ENCODE measurements at places on chromosomes 6 and 20.

DNA sequence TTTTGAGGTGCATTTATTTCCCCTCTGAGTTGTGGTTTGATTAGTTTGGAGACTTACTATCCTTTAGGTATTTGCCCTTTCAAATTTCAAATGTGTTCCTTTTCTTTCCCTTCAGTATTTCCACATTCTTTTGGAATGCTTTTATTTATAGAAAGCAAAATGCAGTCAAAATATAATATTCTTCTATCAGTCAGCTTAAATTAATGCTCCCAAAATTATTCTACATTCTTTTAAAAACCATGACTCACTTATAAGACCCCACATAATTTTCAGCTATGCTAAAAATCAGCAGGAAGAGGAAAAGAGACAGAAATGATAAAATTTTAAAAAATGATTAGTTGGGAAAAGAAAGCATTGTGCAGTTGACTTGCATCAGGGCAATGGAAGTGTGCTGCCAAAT lies 180.0 kb upstream of the SMLR1 start:
- DNase-seq: no peak

- no peak for DNase-seq
Measured at GRCh38 chr20:38173237-38174156, 8.4 kb upstream of the TGM2 start.

GRCh38 chr6:161105408-161105807 lies 113.8 kb downstream of the MAP3K4 start:
- no peak for DNase-seq

DNA sequence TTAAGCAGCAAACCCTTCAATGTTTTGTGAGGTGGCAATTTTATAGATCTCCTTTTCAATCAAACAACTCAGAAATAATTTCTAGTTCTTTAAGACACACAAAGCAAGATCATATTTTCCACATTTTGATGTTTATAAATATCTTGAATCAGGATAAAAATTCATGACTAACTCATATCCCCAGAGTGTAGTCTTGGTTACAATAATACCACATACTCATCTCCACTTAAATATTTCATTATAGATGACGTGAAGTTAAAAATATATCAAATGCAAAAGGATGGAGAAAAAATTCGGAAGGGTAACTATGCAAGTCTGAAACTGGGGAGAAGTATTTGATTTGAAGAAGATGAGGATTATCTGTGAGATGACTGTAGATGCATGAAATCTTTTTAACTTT lies 59.8 kb upstream of the HIVEP1 start:
- no peak for DNase-seq

DNA sequence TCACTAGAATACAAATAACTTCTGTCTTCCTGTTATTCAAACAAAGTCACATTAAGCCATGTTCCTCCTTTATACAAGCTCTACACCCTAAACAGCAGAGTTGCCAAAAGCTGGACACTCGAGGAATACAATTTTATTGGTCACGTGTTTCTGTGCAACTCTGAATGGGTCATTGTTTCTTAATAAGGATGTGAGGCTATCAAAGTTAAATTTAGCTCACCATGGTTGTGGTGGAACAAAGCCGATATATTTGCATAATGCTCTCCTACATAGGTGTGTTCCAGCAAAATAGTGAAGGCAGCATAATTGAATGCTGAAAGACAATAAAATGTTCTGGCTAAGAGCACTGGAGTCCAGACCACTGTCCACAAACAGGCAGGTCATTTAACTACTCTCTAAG lies 36.9 kb upstream of the CD2AP start:
- no peak for DNase-seq

DNA sequence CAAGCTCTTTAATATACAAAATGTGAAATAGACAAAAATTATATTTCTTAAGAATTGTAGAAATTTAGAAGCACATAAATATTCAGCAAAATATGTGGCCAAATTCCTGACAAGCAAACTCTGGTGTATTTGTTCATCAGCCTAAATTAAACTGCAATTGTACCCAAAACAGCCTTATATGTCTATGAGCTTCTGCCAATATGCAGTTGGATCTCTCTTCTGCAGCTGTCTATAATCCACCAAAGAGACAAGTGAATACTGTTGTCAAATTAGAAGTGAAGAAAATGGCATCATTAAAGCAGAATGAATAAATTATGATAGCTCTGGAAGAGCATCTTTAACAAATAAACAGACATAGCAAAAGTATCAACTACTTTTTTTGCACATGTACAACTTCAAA lies 755.7 kb downstream of the GRIK2 start:
- DNase-seq: no peak

DNA sequence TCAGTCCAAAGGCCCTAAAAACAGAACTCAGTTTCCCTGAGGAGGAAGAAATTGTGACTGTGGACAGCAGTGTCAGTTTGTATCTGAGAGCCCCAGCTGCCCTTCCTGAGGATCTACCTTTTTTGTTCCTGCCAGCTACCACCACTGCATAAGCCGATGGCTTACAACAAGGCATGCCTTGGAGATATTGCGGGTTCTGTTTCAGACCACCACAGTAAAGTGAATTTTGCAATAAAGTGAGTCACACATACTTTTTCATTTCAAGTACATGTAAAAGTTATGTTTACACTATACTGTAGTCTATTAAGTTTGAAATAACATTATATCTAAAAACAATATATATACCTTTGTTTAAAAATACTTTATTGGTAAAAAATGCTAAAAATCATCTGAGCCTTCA lies 9.6 kb upstream of the CST3 start:
- DNase-seq: no peak

DNA sequence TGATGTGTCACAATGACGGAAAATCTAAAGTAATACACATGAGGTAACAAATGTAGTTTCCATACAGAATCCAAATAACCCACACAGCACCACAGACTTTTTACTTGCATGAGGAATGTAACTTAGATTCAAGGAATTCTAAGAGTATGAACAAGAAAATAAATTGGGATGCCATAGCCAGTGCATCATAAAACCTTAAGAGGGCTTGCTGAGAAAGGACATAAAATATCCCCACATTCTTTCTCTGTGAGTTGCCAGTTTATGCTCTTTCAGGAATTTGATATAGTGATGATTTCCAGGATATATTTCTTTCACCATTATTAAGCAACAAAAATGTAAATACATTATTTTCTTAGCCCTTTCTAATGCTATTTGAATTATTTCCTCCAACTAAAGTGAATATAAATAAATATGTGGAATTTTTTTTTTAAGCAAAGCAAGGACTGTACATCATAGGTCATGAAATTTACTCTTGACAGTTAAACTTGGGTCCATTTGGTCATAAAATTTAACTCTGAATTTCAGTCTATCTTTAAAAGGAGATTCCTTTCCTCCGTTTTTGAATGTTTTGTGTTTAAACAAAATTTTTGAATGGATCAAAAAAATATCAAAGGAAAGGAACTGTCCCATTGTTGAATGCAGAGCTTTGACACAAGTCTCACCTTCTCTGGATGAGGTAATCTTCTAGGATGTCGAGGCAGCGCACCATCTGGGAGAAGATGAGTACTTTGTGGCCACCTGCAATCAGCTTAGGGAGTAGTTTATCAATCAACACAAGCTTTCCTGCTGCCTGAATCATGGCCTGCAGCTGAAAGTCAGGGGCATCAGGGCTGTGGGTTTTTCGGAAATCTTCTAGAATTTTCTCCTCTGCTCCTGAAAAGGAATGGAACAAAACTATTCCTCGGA lies 116.3 kb upstream of the EMILIN3 start:
- DNase-seq: no peak

GRCh38 chr6:37126493-37126958 lies 43.4 kb upstream of the PIM1 start:
- DNase-seq: no peak

- no peak for DNase-seq
Measured at GRCh38 chr6:20438462-20439070, 36.9 kb downstream of the E2F3 start.
